CD4-positive, alpha-beta T cell treated with Interferon alpha-2 for 1 hour (primary cell): ENCODE measurements at places on chromosomes 16 and 17.

- DNase-seq, result no peak
Measured at GRCh38 chr17:18963126-18964017, 11.4 kb downstream of the SLC5A10 start.

- DNase-seq, result no peak
Measured at GRCh38 chr17:3804503-3804931, 3.5 kb upstream of the ITGAE start.

- no peak for DNase-seq
Measured at GRCh38 chr16:26133416-26134093, 441.8 kb downstream of the HS3ST4 start.

DNA sequence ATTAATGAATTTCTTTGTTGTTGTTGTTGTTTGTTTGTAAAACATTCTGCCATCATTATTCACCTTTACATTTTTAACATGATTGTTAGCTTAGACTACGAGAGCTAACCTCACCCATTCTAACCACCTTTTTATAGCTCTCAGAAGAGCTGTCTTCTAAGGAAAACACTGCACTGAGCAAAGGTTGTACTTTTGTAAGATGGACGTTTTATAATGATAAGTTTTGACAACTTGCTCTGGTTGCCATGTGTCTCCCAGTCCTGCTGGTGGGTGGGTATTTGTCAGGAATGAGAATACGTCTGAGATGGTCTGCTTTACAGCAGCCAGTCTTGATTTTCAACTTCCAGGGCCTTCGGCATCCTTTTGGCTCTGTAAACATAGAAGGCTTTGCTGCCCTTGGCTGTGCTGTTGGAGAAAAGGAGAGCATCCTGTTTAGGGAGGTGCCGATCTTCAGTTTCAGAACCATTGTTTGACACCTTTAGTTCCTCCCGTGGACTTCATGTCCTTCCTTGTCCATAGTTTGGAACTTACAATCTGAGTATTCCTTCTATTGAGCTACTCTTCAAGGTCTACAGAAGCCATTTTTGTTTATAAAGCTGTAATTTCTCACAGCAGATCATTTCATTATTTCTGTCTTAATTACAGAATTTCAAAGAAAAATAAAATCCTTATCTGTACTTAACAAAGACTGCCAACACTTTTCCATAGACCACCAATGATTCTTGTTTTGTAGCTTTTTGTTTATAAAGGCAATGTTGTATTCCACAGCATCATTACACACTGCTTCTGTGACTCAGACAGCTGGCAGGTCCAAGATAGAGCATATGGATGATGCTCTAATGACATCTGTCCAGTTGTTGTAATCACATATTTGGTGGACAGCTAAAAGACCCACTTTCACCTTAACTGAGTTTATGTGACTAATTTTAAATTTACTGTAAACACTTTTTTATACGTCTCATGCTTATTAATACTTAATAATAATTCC lies 270.1 kb upstream of the TBX2 start:
- DNase-seq, result no peak

GRCh38 chr17:862582-862981 lies 80.4 kb downstream of the MRM3 start:
- no peak for DNase-seq

- no peak for DNase-seq
Measured at GRCh38 chr17:28379814-28380801, 8.6 kb downstream of the SARM1 start.

DNA sequence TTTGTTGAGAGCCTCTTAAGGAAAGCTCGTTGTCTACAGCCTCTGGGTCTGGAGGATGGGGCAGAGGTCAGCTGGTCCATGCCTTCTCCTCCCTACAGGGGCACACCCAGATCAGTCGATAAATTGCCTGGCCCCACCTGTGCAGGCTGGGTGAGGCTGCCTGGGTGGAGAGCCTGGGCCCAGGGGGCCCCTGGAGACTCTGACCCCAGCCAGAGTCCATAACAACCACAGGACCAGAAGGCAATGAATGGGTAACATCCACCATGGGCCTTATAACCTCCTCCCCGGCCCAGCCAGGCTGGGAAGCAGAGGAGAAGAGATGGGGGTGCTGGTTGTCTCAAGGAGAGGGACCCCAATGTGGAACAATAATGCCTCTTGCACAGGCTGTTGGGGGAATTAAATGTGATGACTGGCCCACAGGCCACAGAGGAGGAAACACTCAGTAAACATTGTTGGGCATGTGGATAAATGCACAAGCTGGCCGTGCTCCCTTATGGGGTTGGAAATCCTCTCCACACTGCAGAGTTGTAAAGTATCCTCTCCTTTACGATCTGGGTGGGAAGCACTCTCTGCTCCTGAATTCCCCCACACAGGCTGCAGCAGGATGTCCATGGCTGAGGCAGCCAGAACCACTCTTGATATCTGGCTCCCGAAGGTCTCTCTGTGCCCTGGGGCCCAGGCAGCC lies 56.7 kb upstream of the TOB1 start:
- DNase-seq, result no peak

DNA sequence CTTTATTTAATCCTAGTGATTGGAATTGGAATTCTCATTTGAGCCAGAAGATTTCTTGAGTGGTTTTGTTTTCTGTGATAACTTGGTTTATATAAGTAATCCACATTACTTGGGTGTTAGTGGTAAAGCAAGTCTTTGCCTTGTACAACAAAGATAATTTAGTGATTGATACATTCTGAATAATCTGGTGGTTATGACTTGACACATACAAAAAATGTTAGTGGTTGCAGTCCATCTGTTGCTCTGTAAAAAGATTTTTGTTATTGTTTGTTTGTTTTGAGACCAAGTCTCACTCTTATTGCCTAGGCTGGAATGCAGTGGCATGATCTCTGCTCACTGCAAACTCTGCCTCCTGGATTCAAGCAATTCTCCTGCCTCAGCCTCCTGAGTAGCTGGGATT lies 13.2 kb downstream of the OMG start:
- DNase-seq, result no peak

GRCh38 chr16:57899771-57900661 lies 70.9 kb downstream of the CNGB1 start:
- DNase-seq, result peak; percentile 83

DNA sequence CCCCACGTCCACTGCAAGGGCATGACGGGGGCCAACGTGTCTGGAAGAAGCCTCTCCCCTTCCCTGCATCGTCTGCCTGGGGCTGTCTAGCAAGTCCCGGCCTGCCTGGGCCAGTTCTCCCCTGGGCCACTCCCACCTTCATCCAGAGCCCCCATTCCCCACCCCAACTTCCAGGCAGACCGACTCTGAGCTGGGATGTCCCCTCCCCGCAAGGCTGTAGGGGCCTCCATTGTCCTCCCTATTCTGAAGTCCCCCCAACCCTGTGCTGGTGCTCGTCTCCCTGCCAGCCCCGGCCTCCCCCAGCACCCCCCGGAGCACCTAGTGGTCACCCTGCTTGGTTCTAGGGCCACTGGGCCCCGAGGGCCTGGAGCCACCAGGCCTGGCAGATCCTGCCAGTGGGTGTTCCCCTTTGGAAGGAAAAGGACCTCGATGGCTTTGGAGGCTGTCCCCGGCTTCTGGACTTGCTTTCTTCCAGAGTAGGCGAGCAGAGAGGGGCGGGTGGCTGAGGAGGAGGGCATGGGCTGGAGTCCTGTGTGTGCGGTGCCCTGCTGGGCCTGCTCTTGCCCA lies 4.8 kb downstream of the GLIS2 start:
- no peak for DNase-seq

- no peak for DNase-seq
Measured at GRCh38 chr16:19432429-19432828, 14.7 kb downstream of the TMC5 start.

DNA sequence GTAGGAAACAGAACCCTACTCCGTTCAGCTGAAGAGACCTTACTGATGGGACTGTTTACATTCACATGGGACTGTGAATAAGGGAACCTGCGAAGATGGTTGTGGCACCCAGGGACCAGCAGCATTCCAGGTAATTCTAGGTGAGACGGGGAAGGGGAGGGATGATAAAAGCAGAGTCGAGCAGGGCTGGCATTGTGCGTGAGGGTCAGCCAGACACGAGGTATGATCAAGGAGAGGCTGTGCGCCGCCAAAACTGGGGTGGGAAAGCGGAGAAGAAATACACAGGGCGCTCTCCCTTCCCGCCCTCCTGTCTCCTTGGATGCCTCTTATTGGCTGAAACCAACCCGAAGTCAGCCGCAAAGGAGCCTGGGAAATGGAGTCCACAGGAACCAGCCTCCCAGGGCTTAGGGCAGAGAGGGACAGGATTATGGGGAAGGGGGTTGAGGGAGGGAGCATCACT lies 38.4 kb upstream of the CSNK2A2 start:
- peak; percentile 70 for DNase-seq

- DNase-seq, result no peak
Measured at GRCh38 chr17:33228548-33228947, 64.5 kb downstream of the ASIC2 start.

GRCh38 chr17:80971704-80972304 lies 19.8 kb upstream of the CHMP6 start:
- DNase-seq, result no peak

DNA sequence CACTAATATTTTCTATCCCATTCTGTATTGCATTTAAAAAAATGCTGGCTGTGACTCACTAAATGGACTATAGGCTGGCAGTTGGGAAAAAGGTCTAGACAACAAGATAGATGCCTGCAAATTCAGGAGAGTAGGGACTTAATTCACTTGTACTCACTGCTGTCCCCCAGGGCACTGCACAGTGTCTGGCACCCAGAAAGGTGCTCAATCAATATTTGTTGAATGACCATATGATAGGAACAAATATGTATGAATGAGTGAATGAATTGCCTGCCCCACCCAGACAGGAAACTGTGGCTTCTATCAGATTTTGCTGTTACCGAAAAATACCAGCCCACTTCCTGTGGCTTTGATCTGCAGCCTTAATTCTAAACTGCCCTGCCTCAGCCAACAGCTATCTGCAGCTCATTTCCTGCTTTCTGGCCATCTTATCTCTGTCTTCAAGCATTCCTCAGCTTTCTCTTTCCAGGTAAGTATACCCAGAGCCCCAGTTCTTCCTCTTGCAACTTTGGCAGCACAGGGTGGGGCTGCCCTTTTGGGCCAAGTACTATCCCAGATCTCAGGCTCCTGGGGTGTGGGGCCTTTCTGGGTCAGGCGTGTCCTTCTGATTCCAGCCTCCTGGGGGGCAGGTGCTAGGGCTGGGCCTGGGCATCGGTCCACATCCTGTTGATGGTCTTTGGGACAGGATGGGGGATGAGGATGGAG lies 15.3 kb upstream of the TNS4 start:
- peak; percentile 85 for DNase-seq

DNA sequence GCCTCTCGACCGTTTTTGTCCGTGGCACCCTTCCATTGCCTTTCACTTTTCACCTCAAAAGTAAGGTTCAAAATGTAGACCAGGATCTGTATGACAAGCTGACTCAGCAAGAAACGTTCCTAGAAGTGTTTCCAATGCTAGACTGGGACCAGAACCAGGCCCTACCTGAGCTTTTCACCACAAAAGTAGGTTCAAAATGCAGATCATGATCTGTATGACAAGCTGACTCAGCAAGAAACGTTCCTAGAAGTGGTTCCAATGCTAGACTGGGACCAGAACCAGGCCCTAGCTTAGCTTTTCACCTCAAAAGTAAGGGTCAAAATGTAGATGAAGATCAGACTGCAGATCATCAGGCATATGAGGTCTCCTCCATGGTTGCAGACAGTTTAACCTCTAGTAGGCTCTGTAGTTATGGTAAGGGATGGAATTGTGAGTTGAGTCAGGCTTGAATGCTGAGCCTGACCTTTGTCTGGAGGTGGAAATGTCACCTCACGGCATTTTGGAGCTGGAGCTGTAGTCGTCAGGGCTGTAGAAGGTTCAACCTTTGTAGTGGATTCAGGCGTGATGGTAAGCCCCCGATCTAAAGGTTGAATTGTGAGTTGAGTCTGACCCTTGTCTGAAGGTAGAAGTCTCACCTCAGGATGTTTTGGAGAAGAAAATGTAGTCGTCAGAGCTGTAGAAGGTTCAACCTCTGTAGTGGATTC lies 50.2 kb upstream of the TMEM97 start:
- no peak for DNase-seq

DNA sequence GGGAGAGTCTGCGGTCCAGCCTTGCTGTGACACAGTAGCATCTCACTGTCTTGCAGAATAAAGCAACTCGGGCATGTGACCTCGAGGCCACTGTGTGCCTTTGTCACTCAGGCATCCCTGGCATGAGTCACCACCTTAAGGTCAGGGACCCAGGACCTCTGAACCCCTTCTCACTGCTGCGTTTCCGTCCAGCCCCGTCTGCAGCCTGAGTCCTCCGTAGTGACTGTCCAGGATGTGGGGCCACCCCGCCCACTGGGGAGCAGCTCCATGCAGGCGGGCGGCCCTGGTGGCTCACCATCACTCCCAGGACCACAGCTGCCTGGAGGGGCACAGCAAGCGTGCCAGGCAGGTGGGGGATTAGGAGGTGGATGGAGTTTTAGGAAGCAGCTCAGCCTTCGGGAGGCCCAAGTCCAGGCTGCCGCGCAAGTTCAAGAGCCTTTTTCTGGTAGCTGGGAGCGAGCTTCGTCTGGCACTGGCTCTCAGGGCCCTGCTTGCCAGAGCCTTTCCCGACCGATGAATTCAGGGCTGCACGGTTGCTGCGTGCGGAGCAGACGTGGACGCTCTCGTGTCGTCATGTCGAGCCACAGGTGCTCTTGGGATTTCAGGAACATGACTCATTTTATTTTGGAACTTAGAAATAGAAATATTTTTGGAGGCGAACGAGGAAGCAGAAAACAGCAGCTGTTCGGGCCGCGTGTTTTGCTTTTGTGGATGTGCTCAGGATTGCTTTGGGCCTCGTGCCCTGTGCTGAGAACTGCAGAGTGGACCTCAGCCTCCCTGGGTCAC lies 16.8 kb downstream of the KCTD5 start:
- no peak for DNase-seq

DNA sequence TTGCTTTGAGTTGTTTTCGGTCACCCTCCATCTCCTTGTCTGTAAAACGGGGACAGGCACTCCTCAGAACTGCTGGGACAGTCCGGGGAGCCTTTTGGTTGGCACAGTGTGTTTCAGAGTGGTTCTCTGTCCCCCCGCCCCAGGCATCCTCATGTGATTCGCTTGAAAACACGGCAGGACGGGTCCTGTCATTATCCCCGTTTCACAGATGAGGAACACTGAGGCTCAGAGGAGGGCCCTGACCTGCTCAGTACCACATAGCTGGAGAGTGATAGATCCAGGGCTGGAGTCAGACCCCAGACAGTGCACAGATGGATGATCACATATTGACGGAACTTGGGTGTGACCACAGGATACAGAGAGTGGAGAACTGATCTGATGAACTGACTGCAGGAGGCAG lies 13.5 kb upstream of the ADGRG1 start:
- DNase-seq, result no peak

DNA sequence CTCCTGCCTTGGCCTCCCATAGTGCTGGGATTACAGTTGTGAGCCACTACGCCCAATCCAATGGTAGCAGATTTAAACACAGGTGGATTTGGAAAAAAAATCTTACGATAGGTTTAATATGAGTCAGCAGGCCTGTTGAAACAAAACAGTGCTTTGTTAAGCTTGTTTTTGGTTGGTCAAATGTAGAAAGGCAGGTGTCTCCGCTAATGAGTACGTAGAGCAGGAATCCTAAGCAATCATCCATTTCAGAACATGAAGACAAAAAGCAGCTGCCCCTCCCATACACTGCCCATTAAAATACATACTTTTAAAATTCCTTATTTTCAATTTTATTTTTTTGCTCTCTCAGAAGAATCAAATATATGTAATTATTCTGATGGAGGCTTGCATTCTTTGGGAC lies 1.9 kb upstream of the WWOX start:
- DNase-seq, result no peak

- DNase-seq, result no peak
Measured at GRCh38 chr17:35841505-35841904, 27.2 kb downstream of the HEATR9 start.

GRCh38 chr16:81718637-81719036 lies 60.5 kb upstream of the PLCG2 start:
- no peak for DNase-seq
